ENCODE measurements at places on chromosomes 13 and 19.

- no peak overlapping the region for H3K27ac ChIP-seq
- peaks cover 3% of the 10 kb centered on the region for H3K36me3 ChIP-seq
- no peaks in the 10 kb centered on the region for H3K27me3 ChIP-seq
- H3K4me1 ChIP-seq = no peaks in the 10 kb centered on the region
- DNase-seq = no peak
- H3K4me3 ChIP-seq = no peak overlapping the region
These were observed 41.6 kb downstream of the NDFIP2 start for GRCh38 chr13:79522583-79522982.

GRCh38 chr13:74187564-74187963, 53.4 kb upstream of the KLF12 start:
- no peak overlapping the region for H3K4me3 ChIP-seq
- DNase-seq = peak; percentile 57
- H3K36me3 ChIP-seq = no peaks in the 10 kb centered on the region
- no peak overlapping the region for H3K27ac ChIP-seq
- no peaks in the 10 kb centered on the region for H3K27me3 ChIP-seq
- H3K4me1 ChIP-seq = 0 out of 2 replicates have a peak, but pooled peaks cover 8% of the 10 kb centered on the region

GRCh38 chr13:46544208-46544607, 8.8 kb upstream of the LRCH1 start:
- no peak overlapping the region for H3K4me3 ChIP-seq
- H3K36me3 ChIP-seq = no peaks in the 10 kb centered on the region
- no peaks in the 10 kb centered on the region for H3K4me1 ChIP-seq
- H3K27ac ChIP-seq = no peak overlapping the region
- no peak for DNase-seq
- H3K27me3 ChIP-seq = no peaks in the 10 kb centered on the region

DNA sequence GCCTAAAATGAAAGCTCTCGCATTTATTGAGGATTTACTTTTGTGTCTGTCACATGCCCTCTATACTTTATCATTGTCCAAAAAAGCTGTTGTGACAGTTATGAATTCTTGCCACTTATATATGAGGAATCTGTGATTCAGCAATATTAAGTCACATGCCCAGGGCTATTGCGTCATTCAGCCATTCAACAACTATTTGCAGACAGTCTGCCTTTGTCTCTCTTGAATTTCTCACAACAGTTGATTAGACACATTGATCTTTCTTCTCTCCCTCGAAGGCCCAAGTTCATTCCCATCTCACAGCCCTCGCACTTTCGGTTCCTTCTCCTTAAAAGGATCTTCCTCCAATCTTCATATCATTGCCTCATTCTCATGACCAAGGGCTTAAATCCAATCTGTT, 342.6 kb downstream of the MZT1 start:
- H3K4me3 ChIP-seq = no peak overlapping the region
- H3K4me1 ChIP-seq = peaks cover 26% of the 10 kb centered on the region
- H3K36me3 ChIP-seq = no peaks in the 10 kb centered on the region
- H3K27me3 ChIP-seq = no peaks in the 10 kb centered on the region

DNA sequence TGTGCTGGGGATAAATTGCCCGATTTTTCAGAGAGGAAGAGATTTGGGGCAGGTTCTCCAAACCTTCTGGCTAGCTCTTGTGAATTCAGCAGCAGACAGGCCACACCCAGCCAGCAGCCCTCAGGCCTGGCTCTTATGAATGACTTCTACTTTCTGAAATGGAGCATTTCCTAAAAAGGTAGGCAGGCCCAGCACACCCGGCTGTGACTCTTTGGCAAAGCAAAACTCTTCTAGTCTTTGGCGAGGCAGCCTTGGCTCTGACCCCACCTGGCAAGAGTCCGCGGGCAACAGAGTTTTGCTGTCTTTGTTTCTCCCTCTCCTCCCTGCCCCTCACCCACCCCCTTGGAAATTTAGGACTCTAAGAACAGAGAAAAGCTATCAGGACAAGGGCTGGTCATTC, 221.2 kb downstream of the ZNF536 start:
- H3K27me3 ChIP-seq = no peaks in the 10 kb centered on the region
- no peak overlapping the region for H3K4me3 ChIP-seq
- H3K4me1 ChIP-seq = no peaks in the 10 kb centered on the region
- H3K27ac ChIP-seq = no peak overlapping the region
- DNase-seq = no peak
- no peaks in the 10 kb centered on the region for H3K36me3 ChIP-seq

DNA sequence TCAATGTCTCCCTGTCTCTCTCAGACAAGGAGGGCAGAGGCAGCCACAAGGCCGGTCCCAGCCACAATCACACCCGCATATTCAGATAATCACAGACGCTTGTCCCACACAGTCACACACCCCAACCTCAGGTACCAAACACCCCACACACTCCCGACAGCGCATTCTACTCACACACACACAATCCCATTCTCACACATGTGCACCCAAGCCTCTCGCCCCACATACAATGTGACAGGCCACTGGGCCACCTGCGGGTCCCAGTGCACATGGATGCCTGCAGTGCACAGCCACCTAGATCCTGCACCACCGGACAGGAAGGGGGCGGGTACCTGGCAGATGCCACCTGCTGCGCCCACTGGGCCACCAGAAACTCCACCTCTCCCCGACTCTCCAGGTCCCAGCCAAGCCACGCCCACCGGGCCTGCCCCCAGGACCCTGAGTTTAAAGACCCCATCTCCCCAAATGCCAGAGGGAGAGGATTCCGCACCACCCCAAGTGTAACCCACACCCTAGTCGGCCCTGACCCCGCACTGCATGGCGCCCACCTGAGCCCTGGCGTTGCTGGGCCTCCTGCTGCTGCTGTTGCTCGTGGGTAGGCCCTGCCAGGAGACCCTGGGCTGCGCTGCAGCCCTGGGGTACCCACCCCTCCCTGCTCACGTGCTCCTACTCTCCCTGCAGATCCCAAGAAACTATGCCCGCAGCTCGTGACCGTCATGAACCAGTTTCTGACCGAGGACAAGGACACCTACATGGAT, 10.6 kb downstream of the SCGB2B2 start:
- no peaks in the 10 kb centered on the region for H3K27me3 ChIP-seq
- no peak overlapping the region for H3K4me3 ChIP-seq
- peaks cover 42% of the 10 kb centered on the region for H3K4me1 ChIP-seq
- H3K36me3 ChIP-seq = no peaks in the 10 kb centered on the region

GRCh38 chr19:49468746-49469447, 5.1 kb upstream of the FLT3LG start:
- peaks cover 6% of the 10 kb centered on the region for H3K4me1 ChIP-seq
- 0 out of 3 replicates have a peak, but pooled peaks cover 6% of the 10 kb centered on the region for H3K36me3 ChIP-seq
- no peaks in the 10 kb centered on the region for H3K27me3 ChIP-seq
- H3K4me3 ChIP-seq = no peak overlapping the region
- no peak overlapping the region for H3K27ac ChIP-seq

GRCh38 chr19:40690050-40690692, at the start of gene NUMBL:
NUMBL (minus strand) TSS chr19:40690651; CDS start chr19:40690483, 168 bp downstream.
- H3K4me3 ChIP-seq = no peak within 1 kb of the TSS
- no peak for DNase-seq
- no peaks in the 10 kb centered on the region for H3K4me1 ChIP-seq
- H3K27ac ChIP-seq = no peak within 1 kb of the TSS
- no peaks in the 10 kb centered on the region for H3K27me3 ChIP-seq
- H3K36me3 ChIP-seq = no peaks in the 10 kb centered on the region

DNA sequence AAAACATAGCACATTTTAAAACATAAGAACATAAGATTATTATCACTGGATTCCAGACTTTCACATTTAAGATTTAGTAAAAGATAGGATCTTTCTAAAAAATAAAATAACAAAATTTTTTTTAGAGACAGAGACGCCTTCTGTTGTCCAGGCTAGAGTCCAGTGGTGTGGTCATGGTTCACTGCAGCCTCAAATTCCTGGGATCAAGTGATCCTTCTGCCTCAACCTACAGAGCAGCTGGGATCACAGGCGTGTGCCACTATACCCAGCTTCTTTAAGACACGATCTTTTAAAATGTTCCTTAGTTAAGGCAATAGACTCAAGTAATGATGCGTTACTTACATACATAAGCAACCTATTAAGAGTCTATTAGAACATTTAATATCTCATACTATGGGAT, 32.7 kb downstream of the ALG5 start:
- H3K27ac ChIP-seq = no peak overlapping the region
- H3K27me3 ChIP-seq = no peaks in the 10 kb centered on the region
- H3K4me1 ChIP-seq = no peaks in the 10 kb centered on the region

GRCh38 chr13:51063909-51064308, 47.2 kb downstream of the C13orf42 start:
- no peak overlapping the region for H3K4me3 ChIP-seq
- H3K27me3 ChIP-seq = no peaks in the 10 kb centered on the region
- DNase-seq = no peak
- peaks cover 18% of the 10 kb centered on the region for H3K4me1 ChIP-seq

- no peak overlapping the region for H3K4me3 ChIP-seq
- no peaks in the 10 kb centered on the region for H3K4me1 ChIP-seq
- H3K27ac ChIP-seq = no peak overlapping the region
- no peak for DNase-seq
- no peaks in the 10 kb centered on the region for H3K36me3 ChIP-seq
- no peaks in the 10 kb centered on the region for H3K27me3 ChIP-seq
These were observed 351.4 kb downstream of the SLITRK5 start for GRCh38 chr13:88022431-88023208.

- H3K4me3 ChIP-seq = no peak overlapping the region
- no peaks in the 10 kb centered on the region for H3K27me3 ChIP-seq
- no peaks in the 10 kb centered on the region for H3K36me3 ChIP-seq
- DNase-seq = peak; percentile 43
- H3K27ac ChIP-seq = no peak overlapping the region
These were observed 8.1 kb downstream of the SULT2B1 start for GRCh38 chr19:48560095-48560530.

GRCh38 chr19:50482271-50482855, 5.7 kb upstream of the GARIN5A start:
- no peaks in the 10 kb centered on the region for H3K36me3 ChIP-seq
- H3K27ac ChIP-seq = no peak overlapping the region

- H3K36me3 ChIP-seq = no peaks in the 10 kb centered on the region
- no peak overlapping the region for H3K27ac ChIP-seq
- H3K4me1 ChIP-seq = peaks cover 21% of the 10 kb centered on the region
- H3K27me3 ChIP-seq = no peaks in the 10 kb centered on the region
- DNase-seq = no peak
These were observed 6.0 kb upstream of the UBL3 start for GRCh38 chr13:29856426-29856825.

DNA sequence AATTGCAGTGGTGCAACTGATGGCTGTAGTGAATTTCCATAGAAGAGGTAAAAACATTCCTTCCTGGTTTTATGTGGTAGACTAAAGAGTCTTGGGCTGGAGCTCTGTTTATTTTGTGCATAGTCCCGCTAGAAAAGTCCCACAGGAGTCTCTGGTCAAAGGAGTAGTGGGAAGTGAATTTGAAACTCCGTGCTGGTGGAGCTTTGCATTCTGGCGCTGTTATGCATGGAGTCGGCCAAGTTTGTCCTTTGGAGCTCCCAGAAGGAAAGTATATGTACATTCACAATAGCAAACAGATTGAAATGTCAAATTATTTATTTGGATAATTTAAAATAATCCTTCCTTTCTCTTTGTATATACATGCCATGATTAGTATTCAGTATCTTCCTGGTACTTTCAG, 296.5 kb downstream of the LMO7 start:
- H3K27ac ChIP-seq = no peak overlapping the region
- DNase-seq = no peak
- no peaks in the 10 kb centered on the region for H3K4me1 ChIP-seq
- no peaks in the 10 kb centered on the region for H3K27me3 ChIP-seq
- H3K36me3 ChIP-seq = no peaks in the 10 kb centered on the region
- no peak overlapping the region for H3K4me3 ChIP-seq

DNA sequence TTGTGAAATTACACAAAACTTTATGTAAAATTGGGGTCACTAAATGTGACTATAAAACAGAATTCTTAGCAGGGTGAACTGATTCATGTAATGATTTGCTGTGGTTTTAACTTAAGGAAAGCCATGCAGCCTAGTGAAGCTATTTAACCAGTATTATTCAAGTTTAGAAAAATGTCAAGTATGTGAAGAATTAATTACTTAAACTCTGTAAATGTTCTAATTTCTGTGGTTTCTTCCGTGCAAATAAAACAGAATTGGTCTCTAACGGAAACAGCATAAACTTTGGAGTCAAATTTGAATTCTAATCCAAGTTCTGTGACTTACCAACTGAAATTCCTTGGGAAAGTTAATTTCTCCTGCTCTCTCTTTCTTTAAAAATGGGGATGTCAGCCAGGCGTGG, 13.3 kb downstream of the CDC16 start:
- H3K4me3 ChIP-seq = no peak overlapping the region
- H3K27ac ChIP-seq = no peak overlapping the region
- peaks cover 22% of the 10 kb centered on the region for H3K36me3 ChIP-seq
- H3K4me1 ChIP-seq = no peaks in the 10 kb centered on the region
- DNase-seq = no peak

- peaks cover 79% of the 10 kb centered on the region for H3K4me1 ChIP-seq
- no peak for DNase-seq
- H3K36me3 ChIP-seq = peaks cover 30% of the 10 kb centered on the region
- no peaks in the 10 kb centered on the region for H3K27me3 ChIP-seq
These were observed 1.9 kb downstream of the TPM4 start for GRCh38 chr19:16077984-16078758.

DNA sequence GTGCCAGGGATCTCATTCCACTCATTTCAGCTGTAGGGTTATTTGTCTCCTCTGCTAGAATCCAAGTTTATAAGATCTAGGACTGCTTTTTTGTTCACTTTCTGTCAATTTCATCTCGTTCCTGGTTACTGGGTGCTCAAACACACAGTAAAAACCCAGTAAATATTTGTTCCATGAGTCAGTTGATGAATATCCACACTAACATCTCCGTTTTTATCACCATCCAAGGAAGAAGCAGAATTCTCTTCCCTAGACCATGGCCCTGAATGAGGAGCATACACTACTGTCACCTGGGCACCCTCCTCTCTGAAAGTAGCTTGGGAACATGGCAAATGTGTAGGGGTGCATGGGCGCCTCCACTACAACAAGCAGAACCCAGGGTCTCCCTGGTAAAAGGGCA, 390.8 kb downstream of the FOXO1 start:
- no peak for DNase-seq
- no peaks in the 10 kb centered on the region for H3K36me3 ChIP-seq
- no peaks in the 10 kb centered on the region for H3K27me3 ChIP-seq

GRCh38 chr19:32437096-32437495, 31.5 kb downstream of the DPY19L3 start:
- no peak for DNase-seq
- H3K27me3 ChIP-seq = no peaks in the 10 kb centered on the region
- peaks cover 57% of the 10 kb centered on the region for H3K36me3 ChIP-seq
- no peak overlapping the region for H3K4me3 ChIP-seq
- H3K27ac ChIP-seq = no peak overlapping the region
- no peaks in the 10 kb centered on the region for H3K4me1 ChIP-seq

DNA sequence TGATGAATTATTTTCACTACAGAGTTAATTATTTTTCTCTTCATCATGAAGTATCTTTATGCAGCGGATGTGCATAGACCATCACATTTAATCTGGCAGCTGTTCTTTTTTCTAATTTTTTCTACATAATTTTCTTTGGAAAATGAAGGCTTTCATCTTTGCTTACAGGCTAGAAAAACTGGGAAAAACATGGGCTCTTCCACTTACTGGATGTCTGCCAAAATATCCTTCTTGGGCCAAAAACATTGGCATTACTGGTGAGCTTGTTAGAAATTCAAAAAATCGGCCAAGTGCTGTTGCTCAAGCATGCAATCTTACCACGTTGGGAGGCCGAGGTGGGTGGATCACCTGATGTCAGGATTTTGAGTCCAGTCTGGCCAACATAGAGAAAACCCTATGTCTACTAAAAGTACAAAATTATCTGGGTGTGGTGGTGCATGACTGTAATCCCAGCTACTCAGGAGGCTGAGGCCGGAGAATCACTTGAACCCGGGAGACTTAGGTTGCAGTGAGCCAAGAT, 176.8 kb downstream of the ZNF737 start:
- H3K36me3 ChIP-seq = no peaks in the 10 kb centered on the region
- H3K27me3 ChIP-seq = no peaks in the 10 kb centered on the region
- H3K27ac ChIP-seq = no peak overlapping the region
- no peak for DNase-seq
- H3K4me3 ChIP-seq = no peak overlapping the region
- H3K4me1 ChIP-seq = no peaks in the 10 kb centered on the region
